ENCODE measurements at places on chromosomes 12 and 14. TPM values are rescaled to one million over a fixed set of nuclear protein-coding genes. Genes with fewer than 3 reads are reported as not detected.

The GALNT8 gene
- not detected for total RNA-seq

The SYNDIG1L gene
- not detected for total RNA-seq

The SENP1 gene
- total RNA-seq = 17.7 TPM

DNA sequence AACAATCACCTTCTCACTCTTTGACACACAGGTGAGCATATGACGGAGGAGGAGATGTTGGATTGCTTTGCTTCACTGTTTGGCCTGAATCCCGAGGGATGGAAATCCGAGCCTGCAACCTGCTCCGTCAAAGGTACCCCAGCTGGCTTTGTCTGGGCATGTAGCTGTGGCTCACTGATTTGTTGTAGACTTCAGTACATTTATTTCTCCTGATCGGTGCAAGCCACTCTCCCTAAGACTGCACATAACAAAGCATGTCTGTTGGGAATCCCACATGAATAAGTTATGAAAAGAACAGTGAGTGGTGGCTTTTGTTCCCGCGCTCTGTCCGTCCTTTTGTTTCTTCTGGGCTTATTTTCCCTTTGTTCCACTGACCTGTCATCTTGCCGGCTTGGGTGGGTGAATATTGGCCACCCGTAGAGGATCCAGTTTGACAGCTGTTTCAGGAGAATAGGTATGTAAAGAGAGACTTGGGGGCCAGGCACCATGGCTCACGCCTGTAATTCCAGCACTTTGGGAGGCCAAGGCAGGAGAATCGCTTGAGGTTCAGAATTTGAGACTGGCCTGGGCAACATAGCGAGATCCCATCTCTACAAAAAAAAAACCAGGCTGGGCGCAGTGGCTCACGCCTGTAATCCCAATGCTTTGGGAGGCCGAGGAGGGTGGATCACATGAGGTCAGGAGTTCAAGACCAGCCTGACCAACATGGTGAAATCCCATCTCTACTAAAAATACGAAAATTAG lies 20.0 kb upstream of the BCL7A start:
- H3K36me3 ChIP-seq = no peaks in the 10 kb centered on the region
- H3K4me1 ChIP-seq = no peaks in the 10 kb centered on the region
- no peak overlapping the region for H3K4me3 ChIP-seq
- H3K27ac ChIP-seq = no peak overlapping the region
- no peaks in the 10 kb centered on the region for H3K27me3 ChIP-seq
- no peak for DNase-seq

DNA sequence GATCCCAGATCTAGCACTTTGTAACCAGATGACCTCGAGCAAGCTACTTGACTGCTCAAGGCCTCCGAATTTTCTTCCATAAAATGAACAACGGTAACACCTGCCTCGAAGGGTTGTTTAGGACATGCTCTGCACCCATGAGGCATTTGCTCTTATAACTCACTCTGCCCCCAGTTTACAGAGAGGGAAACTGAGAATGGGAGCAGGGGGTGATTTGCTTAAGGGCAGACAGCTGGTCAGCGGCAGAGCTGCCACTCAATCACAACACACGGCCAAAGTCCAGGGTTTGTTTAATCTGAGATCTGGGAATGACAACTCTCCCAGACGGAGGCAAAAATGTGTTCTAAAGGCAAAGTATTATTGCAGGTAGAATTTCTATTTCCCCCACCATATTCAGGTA lies 156.3 kb downstream of the RIMBP2 start:
- H3K27me3 ChIP-seq = no peaks in the 10 kb centered on the region
- DNase-seq = no peak
- H3K4me3 ChIP-seq = no peak overlapping the region
- H3K36me3 ChIP-seq = no peaks in the 10 kb centered on the region

DNA sequence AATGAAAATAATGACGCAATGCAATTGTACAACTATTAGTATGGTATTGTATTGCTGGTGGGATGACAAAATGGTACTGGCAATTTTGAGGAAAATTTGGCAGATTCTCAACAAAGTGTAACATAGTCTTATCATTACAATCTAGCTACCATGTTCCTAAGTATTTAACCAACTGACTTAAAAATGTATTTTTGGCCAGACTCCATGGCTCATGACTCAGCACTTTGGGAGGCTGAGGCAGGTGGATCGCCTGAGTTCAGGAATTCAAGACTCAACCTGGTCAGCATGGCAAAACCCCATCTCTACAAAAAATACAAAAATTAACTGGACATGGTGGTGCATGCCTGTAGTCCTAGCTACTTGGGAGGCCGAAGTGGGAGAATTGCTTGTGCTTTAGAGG lies 1409.5 kb downstream of the AACS start:
- H3K27ac ChIP-seq = no peak overlapping the region
- no peak for DNase-seq
- H3K27me3 ChIP-seq = no peaks in the 10 kb centered on the region
- H3K4me1 ChIP-seq = no peaks in the 10 kb centered on the region
- no peaks in the 10 kb centered on the region for H3K36me3 ChIP-seq

DNA sequence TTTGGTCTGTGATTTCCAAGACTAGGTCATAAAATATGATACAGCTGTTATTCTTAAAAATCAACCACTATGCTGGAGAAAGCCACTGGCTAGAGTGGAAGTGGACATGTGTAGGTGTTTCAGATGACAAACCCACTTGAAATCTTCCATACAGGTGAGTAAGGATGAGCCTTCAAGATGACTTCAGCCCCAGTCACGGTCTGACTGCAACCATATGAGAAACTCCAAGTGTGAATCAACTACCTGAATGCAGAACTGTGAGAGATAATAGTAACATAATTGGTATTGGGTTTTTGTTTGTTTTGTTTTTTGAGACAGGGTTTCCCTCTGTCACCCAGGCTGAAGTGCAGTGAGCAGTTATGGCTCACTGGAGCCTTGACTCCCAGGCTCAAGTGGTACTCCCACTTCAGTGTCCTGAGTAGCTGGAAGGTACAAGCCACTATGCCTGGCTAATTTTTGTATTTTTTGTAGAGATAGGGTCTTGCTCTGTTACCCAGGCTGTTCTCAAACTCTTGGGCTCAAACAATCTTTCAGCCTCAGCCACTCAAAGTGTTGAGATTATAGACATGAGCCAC lies 273.3 kb upstream of the LRIG3 start:
- H3K36me3 ChIP-seq = no peaks in the 10 kb centered on the region
- H3K27ac ChIP-seq = no peak overlapping the region
- no peak overlapping the region for H3K4me3 ChIP-seq
- no peaks in the 10 kb centered on the region for H3K27me3 ChIP-seq

DNA sequence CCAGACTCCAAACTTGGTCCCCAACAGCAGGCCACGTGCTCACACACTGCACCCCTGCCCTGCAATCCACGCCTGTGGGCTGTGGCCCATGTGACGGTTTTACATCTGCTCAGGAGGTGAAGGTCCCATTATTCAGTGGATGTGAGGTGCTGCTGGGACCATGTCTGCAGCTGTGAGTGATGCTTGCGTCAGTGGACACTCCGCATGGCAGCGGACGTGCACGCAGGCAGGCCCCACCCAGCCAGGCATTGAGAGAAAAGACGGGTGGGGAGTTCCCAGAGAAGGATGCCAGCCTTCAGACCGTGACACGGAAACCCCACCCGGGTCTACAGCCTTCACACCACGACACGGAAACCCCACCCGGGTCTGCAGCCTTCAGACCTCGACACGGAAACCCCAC lies 67.6 kb downstream of the NOC4L start:
- H3K27me3 ChIP-seq = no peaks in the 10 kb centered on the region
- no peak overlapping the region for H3K27ac ChIP-seq
- no peaks in the 10 kb centered on the region for H3K36me3 ChIP-seq

- no peaks in the 10 kb centered on the region for H3K27me3 ChIP-seq
- DNase-seq = no peak
- peaks cover 4% of the 10 kb centered on the region for H3K4me1 ChIP-seq
Measured at GRCh38 chr14:71380271-71380670, 473.0 kb downstream of the PCNX1 start.

Measured in HCT116 (cell line).